ENCODE measurements at places on chromosomes 4 and X.

GRCh38 chr4:117428536-117428935, 343.2 kb upstream of the TRAM1L1 start:
- no peak for DNase-seq

- no peak for DNase-seq
These were observed 8.8 kb upstream of the TMEM128 start for GRCh38 chr4:4256799-4257198.

DNA sequence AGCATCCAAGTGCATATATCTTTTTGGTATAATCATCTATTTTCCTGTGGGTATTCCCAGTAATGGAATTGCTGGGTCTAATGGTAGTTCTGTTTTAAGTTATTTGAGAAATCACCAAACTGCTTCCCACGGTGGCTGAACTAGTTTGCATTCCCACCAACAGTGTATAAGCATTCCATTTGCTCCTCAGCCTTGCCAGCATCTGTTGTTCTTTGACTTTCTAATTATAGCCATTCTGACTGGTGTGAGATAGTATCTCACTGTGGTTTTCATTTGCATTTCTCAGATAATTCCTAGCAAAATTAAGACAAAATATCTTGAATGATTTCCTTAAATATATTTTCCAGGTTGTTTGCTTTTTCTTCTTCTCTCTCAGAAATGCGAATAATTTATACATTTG, 341.1 kb downstream of the GBA3 start:
- DNase-seq, result no peak

- no peak for DNase-seq
These were observed 82.3 kb upstream of the OGT start for GRCh38 chrX:71450433-71451106.

DNA sequence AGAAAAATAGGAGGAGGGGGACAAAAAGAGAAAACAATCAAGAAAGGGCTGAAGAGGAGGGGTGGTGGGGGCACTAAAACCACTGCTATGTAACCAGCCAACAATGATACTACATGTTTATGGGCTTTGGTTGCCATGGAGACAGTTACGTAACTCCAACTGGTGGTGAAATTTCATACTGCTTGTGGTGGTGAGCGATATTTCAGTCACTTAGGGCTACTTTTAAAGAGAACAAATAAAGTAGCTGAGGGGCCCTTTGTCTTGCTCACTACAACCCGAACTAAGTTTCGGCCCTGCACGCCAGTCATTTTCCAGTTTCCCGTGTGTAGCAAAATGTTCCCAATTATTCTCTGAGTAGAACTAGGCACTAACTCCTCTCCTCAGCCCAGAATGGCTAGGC, 275.2 kb upstream of the EDA2R start:
- DNase-seq, result peak; percentile 0

- no peak for DNase-seq
These were observed 35.5 kb downstream of the DLG3 start for GRCh38 chrX:70479922-70480659.

DNA sequence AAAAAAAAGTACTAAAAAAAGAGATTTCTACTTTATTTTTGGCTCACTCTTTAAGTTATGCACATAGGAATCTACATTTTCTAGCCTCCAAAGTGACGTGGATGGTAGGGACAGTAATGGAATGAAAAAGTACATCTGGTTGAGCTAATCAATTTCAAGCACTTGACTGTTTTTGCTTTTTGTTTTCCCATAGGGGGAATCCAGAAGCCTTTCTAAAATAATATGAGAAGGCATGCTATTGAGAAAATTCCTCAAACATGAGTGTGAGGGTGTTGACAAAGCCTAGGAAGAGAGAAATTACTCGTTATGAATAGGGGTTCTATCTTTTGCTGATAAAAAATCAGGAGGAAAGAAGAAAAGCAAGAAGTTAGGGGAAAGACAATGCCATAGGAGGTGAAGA, 242.5 kb upstream of the PUDP start:
- DNase-seq, result no peak

GRCh38 chr4:163378661-163379060, 35.0 kb downstream of the NPY5R start:
- no peak for DNase-seq

GRCh38 chr4:102868153-102868780, 525 bp upstream of the CISD2 start:
- DNase-seq, result no peak

GRCh38 chr4:90128961-90129495, 1.8 kb downstream of the CCSER1 start:
- no peak for DNase-seq

- no peak for DNase-seq
These were observed 9.9 kb downstream of the TNIP2 start for GRCh38 chr4:2745981-2746806.

GRCh38 chr4:13126976-13127910, 356.9 kb downstream of the RAB28 start:
- DNase-seq, result no peak

GRCh38 chr4:67575232-67576058, 16.9 kb downstream of the STAP1 start:
- DNase-seq, result no peak

Measured in muscle of arm (tissue), 14 donors.